ENCODE measurements at places on chromosomes 12 and 14.

- DNase-seq = no peak
Measured at GRCh38 chr12:131091413-131091975, 137.8 kb downstream of the ADGRD1 start.

DNA sequence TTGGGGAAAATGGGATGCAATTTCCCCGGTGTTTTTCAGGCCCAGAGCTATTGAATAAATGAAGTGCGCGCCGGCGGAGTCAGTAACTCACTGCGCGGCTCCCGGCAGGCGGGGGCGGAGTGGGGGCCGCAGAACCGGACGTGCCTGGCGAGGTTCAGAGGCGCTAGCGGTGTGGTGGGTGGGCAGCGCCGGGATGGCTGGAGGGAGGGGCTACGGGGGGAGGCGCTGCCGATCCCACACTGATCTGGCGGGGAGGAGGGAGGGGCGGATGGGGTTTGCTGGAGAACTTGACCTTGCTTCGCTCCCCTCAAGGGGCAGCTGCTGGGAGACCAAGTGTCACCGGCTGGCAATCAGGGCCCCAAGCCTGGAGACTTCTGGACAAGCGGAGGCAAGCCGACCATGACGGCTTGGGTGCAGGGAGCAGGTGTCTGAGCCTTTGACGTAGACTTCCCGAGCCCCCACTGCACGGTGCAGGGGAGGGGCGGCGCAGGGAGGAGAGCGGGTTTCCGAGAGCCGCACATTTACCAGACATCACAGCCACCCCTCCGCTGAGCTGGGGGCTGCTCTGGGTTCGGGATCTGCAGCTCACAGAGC, 174.1 kb upstream of the RTL1 start:
- DNase-seq = no peak

- no peak for DNase-seq
Measured at GRCh38 chr14:79242666-79243065, 968.6 kb downstream of the DIO2 start.

GRCh38 chr12:109053382-109054123, 1.2 kb downstream of the USP30 start:
- no peak for DNase-seq

GRCh38 chr12:91899056-91899455, 246.6 kb downstream of the BTG1 start:
- DNase-seq = no peak

DNA sequence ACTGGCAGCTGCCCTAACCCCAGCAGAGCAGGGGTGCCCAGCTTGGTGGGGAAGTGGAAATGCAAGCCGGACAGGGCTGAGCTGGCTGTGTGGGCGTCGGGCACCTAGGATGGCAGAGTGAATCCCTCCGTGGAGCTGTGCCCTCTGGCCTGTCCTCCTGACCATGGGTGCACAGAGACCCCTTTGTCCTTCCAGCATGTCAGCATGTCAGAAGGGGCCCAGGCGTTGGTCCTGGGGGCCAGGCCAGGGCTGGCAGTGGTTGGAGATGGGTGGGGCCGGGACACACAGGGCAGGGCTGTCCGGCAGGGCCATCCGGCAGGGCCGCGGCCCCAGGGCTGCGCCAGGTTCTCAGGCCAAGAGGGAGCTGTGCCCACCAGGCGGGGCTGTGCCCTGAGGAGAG, 8.8 kb upstream of the TEX22 start:
- DNase-seq = peak; percentile 46

DNA sequence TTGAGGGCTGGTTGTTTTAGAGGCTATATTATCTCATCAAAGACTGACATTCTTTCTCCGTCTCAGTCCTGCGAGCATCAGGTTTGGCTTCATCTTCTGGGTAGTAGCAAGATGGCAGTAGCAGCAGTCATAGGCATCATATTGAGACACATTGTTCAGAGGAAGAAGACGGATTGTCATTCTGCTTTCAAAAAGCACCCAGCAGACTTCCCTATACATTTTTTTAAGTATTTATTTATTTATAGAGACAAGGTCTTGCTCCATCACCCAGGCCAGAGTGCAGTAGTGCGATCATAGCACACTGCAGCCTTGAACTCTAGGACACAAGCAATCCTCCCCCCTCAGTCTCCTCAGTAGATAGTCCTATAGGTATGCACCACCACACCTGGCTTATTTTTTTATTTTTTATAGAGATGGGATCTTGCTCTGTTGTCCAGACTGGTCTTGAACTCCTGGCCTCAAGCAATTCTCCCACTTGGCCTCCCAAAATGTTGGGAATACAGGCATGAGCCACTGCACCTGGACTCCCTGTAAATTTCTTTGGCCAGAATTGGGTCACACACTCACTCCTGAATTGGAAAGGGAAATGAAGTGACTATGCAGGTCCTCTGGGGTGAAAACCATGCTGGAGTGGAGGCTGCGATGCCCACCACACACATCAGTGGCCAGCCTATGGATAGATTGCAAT, 125.4 kb downstream of the SLC38A6 start:
- DNase-seq = peak; percentile 65

DNA sequence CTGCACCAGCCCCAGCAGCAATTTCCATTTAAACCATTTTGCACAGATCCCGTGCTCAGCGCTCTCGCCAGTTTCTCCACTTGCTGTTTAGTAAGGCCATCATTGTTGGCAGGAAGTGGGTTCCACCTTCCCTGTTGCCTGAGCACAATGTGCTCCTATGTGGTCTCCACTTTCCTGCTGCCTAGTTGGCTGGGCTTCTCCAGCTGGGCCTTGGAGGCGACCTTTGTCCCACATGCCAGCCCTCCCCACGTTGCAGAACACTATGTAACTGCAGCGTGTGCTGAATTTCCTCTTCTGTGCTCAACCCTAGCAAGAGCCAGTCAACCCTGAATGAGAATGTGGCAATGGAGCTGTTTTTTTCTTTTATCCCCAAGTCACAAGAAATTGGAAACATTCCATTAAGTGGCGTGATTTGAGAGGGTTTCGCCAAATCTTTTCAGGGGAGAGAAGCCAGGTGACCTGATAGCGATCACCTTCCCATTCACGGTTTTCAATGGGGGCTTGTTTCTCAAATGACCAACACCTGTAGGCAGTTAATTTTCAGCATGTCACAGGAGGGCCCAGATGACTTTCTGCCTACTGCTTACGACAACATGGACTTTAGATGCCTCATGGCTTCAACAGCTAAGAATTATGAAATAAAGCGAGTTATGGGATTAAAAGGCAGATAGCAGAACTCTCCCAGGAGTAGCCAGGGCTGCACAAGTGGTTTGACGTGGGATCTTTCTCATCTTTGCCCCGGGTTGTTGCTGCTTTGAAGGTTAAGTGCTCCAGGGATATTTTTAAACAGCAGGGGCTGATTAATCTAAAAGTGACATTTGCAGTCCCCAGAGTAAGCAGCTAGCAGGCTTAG, at the start of gene ACACB:
Gene ACACB (plus strand): TSS at position 830 of the 853 bp plus-strand sequence. CDS start 22,819 bp downstream, outside the sequence.
- peak; percentile 89 for DNase-seq

- peak; percentile 66 for DNase-seq
Measured at GRCh38 chr12:27094726-27095125, 12.3 kb upstream of the C12orf71 start.

DNA sequence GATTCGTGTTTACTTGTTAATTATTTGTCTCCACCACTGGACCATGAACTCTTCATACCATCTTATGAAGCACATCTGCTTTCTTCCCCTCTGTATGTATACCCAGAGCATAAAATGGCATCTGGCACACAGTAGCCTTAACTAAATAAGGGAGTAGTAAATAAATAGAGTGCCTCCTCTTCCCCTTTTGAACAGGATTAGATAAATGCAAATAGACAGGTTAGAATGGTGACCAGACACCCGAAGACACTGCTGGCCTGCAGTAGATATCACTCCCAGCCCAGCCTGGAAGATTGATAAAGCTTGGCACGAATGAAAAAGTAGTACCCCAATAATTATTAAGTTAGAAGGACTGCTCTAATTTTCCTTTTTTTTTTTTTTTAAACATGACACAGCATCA, 6.9 kb downstream of the GALNT4 start:
- no peak for DNase-seq

- no peak for DNase-seq
Measured at GRCh38 chr14:70987041-70987440, 79.8 kb downstream of the PCNX1 start.

DNA sequence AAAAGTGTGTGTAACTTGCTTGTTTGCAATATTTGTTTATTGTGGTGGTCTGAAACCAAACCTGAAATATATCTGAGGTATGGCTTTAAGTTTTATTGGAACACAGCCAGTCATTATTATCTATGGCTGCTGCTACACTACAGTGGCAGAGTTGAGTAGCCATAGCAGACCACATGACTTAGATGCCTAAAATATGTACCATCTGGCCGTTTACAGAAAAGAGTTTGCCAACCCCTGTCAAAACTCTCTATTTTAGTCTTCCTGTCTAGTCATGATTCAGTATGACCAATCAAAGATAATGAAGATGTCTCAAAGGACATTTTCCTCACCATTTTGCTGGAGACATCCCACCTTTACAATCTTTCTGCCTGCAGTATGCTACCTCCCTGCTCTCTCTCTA, 242.3 kb downstream of the ANO6 start:
- DNase-seq = no peak

DNA sequence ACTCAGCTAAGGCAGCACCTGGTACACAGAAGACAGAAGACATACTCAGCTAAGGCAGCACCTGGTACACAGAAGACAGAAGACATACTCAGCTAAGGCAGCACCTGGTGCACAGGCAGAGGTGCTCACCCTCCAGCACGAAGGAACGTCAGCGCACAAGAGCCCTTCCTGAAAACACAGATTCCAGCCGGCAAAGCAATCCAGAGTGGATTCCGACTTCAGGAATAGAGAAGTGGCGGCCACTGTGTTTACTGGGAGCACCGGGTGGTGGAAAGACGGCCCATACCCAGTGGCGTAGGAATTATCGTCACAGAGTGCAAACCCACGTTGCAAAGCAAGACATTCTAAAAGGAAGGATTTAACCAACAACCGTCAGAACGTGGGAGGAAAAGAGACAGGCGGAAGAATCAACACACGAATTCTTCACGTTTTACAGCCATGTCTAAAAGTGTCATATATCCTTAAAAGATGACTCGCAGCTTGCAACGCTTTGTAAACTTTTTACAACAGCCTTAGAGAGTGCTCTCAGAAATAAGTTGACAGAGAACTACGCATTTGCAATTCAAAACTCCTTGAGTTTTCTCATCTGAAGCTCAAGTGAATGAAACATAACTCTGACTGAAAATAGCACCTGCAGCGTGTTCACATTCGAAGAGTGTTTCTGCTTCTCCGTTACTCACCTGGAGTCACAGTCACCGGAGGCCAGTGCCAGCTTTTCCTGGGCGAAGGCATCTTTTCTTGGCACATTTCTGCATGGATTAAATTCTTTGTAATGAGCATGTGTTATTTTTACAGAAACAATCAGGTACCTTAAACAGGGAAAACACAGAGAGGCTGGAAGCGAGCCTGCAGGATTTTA, 55.8 kb upstream of the GALNT9 start:
- DNase-seq = no peak

GRCh38 chr12:114063435-114063834, 97.3 kb upstream of the RBM19 start:
- no peak for DNase-seq

DNA sequence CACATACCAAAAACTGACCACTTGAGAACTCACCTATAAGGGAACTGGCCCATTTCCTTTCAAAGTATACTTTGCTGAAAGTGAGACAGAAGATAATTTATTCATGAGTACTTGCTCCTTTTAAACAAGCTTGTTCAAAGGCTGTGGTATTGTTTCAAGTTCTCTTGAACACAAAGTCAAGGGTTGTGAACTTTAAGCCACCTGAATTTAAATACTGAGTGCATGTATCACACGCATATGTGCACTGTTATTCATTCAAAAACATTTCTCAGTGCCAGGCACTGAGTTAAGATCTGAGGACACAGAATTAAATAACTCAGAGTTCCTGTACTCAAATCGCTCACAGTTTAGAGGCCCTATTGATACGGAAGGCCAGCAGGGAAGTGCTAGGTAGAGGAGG, 19.1 kb upstream of the LDHB start:
- no peak for DNase-seq

- no peak for DNase-seq
Measured at GRCh38 chr12:2023365-2023764, 19.1 kb upstream of the DCP1B start.

DNA sequence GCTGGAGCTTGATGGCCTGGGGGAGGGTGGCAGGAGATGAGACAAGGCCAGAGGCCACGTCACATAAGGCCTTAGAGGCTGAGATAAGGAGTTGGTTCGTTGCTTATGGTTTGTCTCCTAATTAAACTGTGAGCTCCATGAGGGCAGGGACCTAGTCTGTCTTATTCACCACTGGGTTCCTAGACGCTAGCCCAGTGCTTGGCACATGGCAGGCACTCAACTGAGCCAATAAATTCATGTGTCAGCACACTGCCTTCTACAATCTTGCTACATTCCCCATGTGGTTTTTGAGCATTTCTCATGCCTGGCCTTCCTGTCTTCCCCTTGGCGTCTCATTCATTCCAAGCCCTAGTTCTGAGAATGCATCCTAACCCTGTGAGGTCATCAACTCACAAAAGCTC, 92.5 kb upstream of the MED13L start:
- DNase-seq = no peak

DNA sequence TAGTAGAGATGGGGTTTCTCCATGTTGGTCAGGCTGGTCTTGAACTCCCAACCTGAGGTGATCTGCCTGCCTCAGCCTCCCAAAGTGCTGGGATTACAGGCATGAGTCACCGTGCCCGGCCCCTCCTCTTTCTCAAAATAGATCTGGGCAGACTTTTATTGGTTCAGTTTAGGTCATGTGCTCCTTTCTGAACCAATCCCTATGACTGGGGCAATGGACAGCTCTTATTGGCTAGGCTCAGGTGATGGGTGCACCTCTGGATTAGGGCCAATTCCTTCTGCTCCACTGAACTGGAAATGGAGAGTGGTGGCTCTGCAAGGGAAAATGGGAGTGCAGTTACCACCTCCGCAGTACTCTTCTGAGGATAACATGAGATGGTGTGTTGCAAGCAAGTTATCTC, 6.2 kb upstream of the ATP6V0A2 start:
- no peak for DNase-seq

GRCh38 chr14:24863968-24864684, 185.8 kb downstream of the STXBP6 start:
- DNase-seq = no peak

- DNase-seq = no peak
Measured at GRCh38 chr12:53179687-53180219, 769 bp upstream of the ZNF740 start.

DNA sequence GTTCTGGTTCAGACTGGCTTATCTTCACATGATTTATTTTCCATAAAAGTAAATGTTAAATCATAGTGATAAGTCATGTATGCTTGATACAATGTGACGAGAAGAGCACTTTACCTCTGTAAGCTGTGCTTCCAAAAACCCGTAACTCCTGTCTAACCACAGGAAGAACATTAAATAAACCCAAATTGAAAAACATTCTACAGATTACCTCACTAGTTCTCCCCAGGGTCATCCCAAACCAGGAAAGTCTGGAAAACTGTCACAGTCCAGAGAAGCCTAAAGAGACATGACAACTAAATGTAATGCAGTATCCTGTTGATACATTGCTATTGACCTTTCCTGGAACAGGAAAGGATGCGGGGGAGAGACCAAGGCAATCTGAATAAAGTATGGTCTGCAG, 32.5 kb upstream of the DUSP6 start:
- DNase-seq = no peak

DNA sequence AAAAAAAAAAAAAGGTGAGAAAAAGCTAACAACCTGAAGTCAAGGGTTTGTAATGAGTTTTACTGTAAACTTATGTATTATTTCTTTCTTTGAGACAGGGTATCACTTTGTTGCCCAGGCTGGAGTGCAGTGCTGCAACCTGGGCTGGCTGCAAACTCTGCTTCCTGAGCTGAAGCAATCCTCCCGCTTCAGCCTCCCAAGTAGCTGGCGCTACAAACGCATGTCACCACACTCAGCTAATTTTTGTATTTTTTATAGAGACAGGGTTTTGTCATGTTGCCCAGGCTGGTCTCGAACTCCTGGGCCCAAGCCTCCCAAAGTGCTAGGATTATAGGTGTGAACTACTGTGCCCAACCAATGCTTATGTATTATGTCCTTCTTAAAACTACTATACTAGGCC, 9.2 kb downstream of the ATF7 start:
- no peak for DNase-seq

All from inflammatory macrophage (primary cell).